ENCODE measurements at places on chromosomes 6 and 20.
A peak's percentile ranks its signal among the peaks of the same experiment; 100 is the strongest.

- DNase-seq: no peak
Observed at GRCh38 chr6:72554761-72555221, 67.1 kb upstream of the KCNQ5 start.

GRCh38 chr6:133130863-133131262 lies 110.3 kb upstream of the EYA4 start:
- no peak for DNase-seq

DNA sequence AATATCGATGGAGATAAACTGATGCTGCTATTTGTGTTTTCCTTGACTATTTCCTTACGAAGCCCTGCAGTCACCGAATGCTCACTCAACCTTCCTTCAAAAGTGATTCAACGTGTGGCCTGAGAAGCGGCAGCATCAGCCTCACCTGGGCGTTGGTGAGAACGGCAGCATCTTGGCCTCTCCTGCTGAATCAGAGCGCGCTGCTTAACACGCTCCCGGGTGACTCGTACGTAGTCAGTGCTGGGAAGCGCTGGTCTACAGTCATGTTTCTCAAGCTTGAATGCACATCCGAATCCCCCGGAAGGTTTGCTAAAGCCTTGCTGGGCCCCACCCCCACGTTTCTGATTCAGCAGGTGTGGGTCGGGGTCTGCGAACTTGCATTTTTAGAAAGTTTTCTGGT lies 214.1 kb upstream of the RREB1 start:
- DNase-seq: no peak

GRCh38 chr20:872855-873520 lies 39.5 kb downstream of the FAM110A start:
- no peak for DNase-seq

DNA sequence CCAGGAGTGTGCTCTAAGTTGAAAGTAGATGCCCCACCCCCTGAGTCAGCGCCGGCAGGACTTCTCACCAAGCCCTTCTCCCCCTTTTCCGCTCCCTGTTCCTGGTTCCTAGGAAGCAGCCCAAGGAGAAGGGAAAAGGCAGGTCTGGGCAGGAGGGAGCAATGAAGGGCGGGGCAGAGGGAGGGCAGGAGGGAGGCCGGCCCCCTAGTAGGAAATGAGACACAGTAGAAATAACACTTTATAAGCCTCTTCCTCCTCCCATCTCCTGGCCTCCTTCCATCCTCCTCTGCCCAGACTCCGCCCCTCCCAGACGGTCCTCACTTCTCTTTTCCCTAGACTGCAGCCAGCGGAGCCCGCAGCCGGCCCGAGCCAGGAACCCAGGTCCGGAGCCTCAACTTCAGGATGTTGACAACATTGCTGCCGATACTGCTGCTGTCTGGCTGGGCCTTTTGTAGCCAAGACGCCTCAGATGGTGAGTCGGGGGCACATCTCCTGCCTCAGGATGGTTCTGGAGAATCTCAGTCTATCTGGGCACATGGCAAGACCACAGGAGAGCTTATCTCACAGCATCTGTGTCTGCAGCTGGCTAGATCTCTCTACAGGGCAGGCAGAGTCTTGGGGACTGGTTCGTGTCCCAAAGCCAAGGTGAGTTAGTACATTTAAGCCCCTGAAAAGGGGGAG lies at the start of gene PROCR:
TSS of gene PROCR (plus strand) at position 320 of the 681 bp plus-strand sequence. CDS start at position 403, 83 bp downstream.
- peak; percentile 74 for DNase-seq

- DNase-seq: no peak
Observed at GRCh38 chr6:38182426-38182825, 362.9 kb downstream of the ZFAND3 start.

GRCh38 chr6:101851911-101852310 lies 458.4 kb downstream of the GRIK2 start:
- no peak for DNase-seq

- DNase-seq: no peak
Observed at GRCh38 chr6:45724511-45724910, 291.1 kb downstream of the CLIC5 start.

DNA sequence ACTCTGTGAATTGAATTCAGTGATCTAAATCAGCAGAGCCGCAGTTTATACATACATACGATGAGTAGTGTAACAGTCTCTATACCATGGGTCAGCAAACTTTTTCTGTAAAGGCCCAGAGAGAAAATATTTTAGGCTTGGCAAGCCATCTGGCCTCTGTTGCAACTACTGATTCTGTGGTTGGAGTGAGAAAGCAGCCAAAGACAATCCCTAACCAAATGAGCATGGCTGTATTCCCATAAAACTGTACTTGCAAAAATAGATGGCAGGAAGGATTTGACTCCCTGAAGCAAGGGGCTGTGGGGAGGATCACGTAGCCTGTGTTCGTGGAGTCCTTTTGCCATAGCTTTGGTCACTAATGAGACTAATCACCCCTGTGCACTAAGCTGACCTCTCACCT lies 17.9 kb upstream of the MOCS1 start:
- DNase-seq: no peak

DNA sequence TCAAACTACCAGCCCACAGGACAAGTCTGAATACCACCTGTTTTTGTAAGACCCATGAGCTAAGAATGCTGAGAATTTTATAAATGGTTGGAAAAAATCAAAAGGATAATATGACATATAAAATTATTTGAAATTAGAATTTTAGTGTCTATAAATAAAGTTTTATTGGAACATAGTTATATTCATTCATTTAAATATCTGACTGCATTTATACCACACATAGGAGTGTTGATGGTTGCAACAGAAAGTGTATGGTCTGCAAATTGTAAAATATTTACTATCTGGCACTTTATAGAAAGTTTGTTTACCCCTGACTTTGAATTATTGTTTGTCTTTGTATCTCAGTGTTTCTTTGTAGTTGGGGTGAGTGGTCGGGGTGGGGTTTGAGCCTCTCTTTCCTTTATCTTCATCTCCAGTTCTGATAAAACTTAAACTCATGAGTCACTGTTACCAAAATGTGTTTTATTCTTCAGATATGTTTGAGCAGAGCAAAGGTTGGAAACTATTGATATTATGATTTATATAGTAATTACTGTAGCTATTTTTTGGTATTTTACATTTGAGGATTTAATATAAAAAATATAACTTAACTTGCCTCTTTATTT lies 55.5 kb downstream of the CD2AP start:
- DNase-seq: no peak

DNA sequence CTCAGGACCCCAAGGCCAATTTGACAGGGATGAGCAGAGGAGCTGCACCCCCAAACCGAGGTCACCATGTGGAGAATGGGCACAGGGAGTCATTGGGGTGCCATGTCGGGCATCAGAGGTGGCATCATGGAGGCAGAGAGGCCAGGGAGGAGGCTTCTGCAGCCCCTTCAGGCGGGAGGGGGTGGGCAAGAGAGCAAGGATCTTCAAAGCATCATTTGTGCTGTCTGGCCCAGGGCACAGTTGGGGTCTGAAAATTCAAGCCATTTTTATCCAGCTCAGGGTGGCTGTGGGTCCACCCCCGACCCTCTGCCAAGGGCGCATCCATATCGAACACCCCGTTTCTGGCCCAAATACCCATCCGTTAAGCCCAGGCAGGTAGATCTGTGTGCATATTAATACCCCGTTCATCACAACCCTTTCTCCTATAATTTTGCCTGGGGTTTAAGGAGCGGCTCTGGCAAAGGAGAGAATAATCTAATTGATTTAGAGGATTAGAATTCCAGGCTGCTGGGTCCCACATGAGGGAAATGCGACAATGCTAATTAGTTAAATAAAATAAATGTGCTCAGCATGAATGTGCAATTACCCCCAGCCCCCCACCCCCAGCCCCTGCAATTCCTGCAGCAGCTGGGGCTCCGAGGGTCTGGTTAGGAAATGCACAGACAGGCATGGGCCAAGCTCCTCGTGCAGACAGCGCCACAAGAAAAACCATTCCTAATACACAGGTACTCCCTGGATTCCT lies 31.9 kb downstream of the VSTM2L start:
- no peak for DNase-seq

DNA sequence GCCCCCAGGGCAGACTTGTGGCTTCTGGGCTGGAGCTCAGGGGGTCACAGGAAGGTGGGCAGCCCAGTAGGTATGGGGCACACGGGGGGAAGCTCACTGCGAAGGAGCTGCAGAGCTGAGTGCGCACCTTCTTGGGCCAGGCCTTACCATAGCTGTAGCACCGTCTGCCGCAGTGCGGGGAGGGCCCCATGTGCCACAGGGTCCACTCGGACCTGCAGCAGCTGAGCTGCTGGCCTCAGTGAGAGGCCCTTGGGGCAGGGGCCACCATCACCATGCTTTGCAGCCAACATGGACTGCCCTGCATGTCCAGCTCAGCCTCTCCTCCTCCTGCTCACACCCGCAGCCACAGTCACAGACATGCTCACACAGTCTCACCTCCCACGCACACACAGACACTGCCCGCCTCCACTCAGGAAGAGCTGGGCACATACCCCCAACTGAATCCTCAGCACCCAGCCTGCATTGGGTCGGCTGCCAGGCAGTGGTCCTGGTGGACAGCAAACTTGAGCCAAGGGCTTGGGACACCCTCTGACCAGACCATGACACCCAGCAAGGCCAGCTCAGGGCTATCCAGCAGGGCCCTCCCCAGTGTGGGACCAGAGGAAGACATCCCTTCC lies 35.3 kb downstream of the YTHDF1 start:
- no peak for DNase-seq

DNA sequence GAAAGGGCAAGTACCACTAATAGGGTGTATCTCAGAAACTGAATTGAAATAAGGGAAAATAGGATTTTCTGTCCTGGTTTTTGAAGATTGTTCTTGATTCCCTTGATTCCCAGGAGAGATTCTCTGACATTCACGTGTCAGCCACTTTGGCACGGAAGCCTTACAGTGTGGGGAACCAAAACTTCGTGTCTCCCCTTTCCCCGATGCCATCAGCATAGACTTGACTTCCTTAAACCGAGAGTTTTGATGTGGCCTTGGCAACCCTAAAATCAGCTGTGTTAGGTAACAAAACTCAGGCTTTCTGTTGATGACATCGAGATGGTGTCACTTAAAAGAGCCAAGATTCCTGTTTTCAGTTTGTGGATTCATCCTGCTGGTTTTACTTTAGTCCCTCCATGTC lies 7.5 kb downstream of the HMGN4 start:
- DNase-seq: no peak

DNA sequence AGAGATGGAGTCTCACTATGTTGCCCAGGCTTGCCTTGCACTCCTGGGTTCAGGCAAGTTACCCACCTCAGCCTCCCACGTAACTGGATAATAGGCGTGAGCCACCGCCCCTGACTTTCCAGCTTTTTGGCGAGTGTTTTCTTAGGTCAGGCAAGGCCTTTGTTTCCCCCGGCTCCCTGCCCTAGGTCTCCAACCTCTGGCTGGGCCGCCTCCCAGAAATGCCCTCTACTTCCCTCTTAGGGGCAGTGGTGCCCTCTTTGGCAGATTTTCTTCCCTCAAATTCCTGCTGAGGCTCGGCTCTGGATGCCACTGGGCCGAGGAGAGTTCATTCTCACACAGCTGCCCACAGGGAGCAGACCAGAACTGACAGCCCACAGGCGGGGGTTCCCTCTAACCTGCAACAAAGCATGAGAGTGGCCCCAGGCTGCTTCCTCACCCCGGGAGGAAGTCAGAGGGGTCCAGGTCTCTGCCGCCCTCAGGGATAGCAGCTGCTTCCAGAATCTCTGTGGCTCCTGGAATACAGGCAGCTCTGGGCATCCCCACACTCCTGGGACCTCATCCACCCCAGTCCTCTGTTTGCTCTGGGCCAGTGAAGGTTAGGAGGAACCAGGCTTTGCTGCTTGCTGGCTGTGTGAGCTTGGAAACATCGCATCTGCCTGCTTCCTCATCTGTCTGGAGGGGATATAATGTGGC lies 56.5 kb downstream of the TCP11 start:
- DNase-seq: no peak

DNA sequence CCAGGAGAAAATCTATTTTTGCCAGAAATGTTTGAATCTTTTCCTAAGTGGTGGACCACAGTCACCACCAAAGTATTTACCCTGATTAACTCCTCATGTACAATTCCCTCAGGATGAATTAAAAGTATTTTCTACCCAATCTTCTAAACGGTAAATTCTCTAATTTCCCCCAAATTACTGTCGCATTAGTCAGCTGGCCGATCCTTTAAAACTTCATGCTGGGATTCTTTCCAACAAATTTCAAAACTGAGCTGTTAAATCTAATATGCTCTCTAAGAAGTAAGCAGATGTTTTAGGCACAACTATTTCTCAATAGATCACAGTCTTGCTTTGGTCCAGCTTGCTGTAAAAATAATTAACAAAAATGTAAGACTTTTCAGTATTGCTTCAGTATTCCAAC lies 447.2 kb downstream of the FRK start:
- DNase-seq: no peak

GRCh38 chr6:43737272-43738081 lies 32.5 kb upstream of the VEGFA start:
- no peak for DNase-seq

- DNase-seq: no peak
Observed at GRCh38 chr20:56166781-56167465, 81.6 kb upstream of the MC3R start.

GRCh38 chr6:101085327-101085726 lies 204.2 kb upstream of the ASCC3 start:
- no peak for DNase-seq

GRCh38 chr6:11699576-11699975 lies 79.0 kb downstream of the ADTRP start:
- DNase-seq: no peak
